ENCODE measurements at places on chromosomes 6 and 20.

DNA sequence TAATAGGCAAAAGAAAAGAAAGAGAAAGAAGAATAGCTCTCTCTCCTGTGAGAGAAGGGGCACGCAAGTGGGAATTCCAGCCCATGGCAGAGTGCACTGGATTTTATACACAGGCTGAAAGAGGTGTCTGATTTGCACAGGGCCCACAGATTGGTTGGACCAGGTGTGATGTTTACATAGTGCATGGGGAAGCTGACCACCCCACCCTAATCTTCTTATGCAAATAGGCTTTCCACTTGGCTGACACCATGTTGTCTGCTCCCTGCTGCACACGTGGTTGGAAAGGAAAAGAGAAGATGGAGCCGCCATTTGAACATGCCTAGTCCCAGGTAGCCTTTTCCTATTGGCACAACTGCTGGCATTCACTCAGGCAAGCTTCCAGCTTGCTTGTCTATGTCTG is 20.2 kb downstream of the MICA start:
- DNase-seq, result no peak

DNA sequence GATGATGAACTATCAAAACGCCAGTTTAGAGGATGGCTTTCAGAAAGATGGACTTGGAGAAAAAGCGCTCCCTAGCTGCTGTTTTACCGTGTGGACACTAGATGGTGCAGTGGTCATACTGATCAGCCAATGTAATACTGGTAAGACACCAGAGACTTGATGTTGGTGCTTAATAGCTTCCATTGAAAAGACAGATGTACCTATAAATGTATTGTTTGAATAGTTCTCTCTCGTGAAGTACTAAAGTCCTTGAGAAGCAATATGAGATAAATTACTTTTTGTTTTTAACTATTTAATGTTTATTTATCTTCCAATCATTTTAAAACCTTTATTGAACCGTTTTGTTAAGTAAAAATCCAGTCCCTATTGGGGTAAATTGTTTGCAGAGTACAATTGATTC is 63.9 kb upstream of the FUCA2 start:
- DNase-seq, result peak; percentile 28

DNA sequence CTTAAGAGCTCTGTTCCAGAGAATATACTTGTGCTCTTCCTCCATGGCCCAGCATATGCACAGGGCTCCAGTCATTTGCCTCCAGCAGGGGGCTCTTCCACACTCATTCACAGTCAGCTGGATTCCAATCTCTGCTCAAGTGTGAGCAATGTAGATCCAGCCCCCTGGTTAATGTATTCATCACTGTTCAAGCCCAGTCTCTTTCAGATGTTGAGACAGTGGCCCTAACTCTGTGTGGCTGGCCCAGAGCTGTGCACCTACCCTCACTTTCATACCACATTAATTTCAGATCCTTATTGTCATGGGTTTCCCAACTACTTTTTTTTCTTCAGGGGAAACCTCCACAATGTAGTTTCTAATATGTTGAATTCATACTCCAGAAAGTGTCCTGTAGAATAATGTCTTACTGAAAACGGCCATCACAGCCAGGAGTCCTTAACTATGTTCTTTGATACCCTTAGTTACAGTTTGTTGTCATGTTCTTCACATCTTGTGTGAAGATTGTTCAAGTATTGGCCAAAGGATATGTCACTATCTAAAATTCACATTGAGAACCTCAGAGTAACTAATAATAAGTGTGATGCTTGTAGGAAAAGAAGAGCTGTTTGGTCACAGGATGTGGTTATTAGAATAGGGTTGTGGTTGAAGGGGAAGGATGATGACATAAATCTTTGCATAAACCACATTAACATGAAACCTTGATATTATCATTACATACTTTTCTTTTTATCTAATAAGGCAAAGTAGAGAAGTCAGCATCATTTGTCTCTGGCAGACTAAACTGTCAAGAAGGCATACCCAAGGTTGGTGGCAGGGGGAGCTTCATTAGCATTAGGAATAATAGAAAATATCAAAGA is 14.4 kb upstream of the HLA-DQA1 start:
- no peak for DNase-seq

GRCh38 chr20:49447946-49448809 is 34.3 kb downstream of the KCNB1 start:
- no peak for DNase-seq

DNA sequence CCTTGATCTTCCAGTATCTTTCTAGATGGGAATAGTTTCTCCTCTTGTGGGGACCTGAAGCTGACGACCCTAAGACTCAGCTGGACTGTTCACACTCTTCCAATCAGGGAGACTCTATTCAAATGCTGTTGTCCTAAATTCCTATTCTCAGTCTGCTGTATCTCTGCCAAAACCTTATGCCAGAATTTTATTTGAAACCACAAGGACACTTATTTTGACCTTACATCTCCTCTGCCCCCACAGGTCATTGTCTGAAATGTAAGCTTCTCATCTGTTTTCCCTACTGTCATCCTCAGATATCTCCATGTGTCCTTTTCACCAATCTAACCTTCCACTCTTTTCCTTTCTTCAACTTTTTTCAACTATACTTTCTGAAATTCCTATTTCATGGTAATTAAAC is 289.5 kb upstream of the SGK1 start:
- no peak for DNase-seq

Measured in dorsolateral prefrontal cortex (tissue), 122 donors.